Erythroblast (primary cell): ENCODE measurements at places on chromosomes 1 and 21.

DNA sequence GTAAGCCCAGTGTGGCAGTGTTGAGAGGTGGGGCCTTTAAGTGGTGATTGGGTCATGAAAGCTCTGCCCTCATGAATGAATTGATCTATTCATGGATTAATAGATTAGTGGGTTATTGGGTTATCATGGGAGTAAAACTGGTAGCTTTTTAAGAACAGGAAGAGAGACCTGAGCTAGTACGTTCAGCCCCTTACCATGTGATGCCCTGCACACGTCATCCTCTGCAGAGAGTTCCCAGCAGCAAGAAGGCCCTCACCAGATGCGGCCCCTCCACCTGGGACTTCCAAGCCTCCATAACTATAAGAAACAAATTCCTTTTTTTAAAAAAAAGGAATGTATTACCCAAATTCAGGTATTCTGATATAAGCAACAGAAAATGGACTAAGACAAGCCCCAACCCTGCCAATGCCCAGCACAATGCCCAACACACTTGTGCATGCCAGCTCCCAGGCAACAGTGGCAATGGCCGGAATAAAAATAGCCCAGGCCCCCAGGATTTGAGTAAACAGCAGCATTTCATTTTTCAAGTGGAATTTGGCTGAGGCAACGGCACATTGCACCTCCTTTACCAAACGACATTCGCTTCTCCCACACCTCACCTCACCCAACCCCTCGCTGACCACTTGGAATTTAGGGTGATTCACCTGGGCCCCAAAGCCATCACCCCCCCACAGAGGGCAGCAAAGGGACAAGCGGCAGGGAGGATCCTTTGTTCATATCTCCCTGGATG, 215.9 kb downstream of the TOMM20 start:
- no peak for DNase-seq

- DNase-seq = peak; percentile 30
These were observed 1.8 kb downstream of the NCDN start for GRCh38 chr1:35559317-35559944.

- DNase-seq = no peak
These were observed 158.3 kb downstream of the COL24A1 start for GRCh38 chr1:85998105-85998855.

DNA sequence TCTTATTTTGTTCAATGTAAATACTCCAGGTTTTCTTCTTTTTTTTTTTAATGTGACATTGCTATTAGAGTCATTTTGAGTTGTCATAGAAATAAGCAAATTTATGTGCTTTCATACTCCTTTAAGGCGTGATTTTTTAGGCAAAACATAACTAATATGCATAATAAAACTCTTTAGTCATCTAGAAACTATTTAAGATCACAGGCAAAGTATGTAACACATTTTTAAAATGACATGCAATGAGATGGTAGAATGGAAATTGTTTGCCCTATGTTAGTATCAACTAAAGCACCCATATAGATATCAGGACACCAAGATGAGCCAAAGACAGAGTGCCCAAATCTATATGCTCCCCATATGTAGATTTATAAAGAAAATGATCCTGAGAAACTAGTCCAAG, 41.5 kb upstream of the SGIP1 start:
- no peak for DNase-seq

DNA sequence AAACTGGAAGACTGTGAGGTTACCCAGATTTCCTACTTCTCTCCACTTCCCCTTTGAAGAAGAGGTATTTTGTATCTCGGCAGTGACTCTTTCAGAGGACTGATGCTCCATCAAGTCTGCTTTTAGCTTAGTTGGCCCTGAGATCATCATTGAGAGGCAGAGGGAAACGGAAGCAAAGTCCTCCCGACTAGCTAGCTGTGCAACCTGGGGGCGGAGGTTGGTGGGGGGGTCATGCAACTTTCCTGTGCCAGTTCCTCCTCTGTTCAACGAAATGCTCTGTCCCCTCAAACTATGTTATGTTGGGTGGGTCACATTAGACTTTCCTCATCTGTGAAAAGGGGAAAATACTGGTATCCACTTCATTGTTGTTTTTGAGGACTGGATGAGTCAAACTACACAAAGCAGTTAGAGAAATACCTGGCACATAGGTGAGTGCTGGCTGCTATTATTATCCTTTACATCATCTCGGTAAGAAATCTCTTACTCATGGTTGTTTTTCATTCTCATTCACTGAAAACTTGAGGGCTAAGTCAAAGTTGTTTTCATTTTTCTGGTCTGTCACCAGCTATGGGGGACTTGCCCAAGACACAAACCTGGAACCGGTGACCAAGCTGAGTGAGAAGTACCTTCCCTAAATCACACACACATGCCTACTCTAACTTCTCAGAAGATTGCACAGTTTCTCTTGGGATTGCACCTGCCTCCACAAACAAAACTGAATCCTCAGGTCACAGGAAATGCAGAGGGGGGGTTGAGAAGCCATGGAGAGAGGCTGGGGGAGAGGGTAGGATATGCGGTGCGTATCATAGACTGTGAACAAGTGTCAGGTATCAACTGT, 83.3 kb downstream of the ABCA4 start:
- DNase-seq = no peak

DNA sequence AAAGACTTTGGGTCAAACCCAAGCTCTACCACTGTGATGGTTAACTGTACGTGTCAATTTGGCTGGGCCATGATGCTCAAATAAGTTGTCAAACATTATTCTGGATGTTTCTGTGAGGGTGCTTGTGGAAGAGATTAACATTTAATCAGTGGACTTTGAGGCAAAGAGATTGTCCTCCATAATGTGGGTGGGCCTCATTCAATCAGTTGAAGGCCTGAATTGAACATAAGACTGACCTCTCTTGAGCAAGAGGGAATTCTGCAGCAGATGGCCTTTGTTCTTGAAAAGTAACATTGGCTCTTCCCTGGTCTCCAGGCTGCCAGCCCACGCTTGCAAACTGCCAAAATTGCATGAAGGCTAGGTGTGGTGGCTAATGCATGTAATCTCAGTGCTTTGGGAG, 94.5 kb upstream of the SPATA6 start:
- DNase-seq = no peak

DNA sequence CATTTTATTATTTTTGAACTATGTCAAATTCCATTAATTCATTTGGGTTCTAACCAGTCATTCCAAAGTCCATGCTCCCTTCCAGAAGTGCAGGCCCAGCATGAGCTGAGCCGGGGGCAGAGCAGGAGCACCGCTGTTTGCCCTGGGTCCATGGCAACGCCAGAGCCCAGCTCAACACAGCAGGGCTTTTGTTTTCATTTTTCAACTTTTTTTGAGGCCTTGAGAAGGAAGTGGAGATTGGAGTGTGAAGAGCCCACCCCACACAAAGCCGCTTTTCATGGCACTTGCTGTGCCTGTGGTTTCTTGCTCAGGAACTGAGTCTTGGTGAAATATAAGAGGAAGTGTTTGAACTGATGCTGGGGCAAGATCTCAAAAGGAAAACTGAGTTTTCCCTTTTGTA, 13.2 kb upstream of the PRMT2 start:
- no peak for DNase-seq
